ENCODE measurements at places on chromosomes 16 and 17.

DNA sequence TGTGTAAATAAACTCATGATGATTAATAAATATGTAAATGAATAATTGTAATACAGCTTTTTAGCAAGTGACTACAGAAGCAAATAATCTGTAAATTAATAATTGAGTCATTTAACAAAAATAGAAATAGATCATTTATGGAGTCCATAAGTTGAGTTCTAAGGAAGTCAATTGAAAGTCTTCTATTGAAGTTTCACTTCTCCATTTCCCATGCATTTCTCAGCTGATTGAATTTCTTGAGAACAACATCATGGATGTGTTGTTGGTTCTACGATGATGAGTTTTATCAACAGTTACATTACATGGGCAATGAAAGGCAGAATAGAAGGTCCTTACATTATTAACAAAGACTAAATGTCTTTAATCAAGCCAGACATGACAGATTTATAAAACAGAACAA, 290.4 kb downstream of the MAP2K6 start:
- DNase-seq, result no peak

DNA sequence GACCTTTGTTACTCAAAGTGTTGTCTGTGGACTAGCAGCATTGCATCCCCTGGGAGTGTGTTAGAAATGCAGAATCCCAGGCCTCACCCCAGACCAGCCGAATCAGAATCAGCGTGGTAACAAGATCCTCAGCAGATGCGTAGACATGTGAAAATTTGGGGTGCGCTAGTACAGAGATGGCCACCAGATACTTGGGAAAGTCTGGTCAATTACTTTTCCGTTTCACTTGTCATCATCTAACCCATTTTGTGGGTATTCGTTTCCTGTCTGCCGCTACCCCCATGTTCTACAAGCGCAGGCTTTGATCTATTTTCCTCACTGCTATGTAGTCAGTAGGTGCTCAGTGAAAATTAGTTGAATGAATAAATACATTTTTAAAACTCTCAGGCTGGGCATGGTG, 33.1 kb upstream of the HERPUD1 start:
- no peak for DNase-seq

GRCh38 chr17:49106321-49107210, 26.0 kb upstream of the B4GALNT2 start:
- DNase-seq, result no peak

- no peak for DNase-seq
These were observed 611 bp upstream of the ANKRD40 start for GRCh38 chr17:50708050-50709000.

DNA sequence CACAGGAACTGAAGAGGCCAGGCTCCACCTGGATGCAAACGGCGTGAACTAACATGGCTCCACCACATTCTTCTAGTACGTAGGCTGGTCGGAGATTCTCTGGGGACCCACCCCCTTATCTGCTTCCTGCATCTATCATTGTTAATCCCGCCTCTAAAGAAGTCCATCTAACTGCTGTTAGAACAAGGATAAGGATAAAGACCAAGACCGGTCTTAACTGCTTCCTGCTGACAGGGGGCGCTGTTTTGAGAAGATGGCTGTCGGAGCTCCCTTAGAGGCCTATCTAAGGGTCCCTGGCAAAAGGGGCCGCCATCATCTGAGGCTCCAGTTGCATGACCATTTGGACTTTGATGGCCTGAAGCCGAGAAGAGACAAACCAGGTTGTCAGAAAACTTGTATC, 25.8 kb upstream of the TNFSF12 start:
- no peak for DNase-seq

GRCh38 chr17:58527949-58528348, 13.5 kb upstream of the MTMR4 start:
- DNase-seq, result no peak

GRCh38 chr17:38322156-38322779, 21.5 kb downstream of the GPR179 start:
- peak; percentile 13 for DNase-seq

GRCh38 chr17:27319541-27320221, 25.8 kb downstream of the WSB1 start:
- peak; percentile 79 for DNase-seq

GRCh38 chr17:78351449-78352006, 8.3 kb downstream of the SOCS3 start:
- DNase-seq, result peak; percentile 98

- no peak for DNase-seq
These were observed 29.1 kb upstream of the IRX6 start for GRCh38 chr16:55294931-55295342.

- DNase-seq, result no peak
These were observed 24.5 kb upstream of the DNAH17 start for GRCh38 chr17:78601577-78602190.

- no peak for DNase-seq
These were observed 1.3 kb upstream of the KCTD13 start for GRCh38 chr16:29927070-29927905.

DNA sequence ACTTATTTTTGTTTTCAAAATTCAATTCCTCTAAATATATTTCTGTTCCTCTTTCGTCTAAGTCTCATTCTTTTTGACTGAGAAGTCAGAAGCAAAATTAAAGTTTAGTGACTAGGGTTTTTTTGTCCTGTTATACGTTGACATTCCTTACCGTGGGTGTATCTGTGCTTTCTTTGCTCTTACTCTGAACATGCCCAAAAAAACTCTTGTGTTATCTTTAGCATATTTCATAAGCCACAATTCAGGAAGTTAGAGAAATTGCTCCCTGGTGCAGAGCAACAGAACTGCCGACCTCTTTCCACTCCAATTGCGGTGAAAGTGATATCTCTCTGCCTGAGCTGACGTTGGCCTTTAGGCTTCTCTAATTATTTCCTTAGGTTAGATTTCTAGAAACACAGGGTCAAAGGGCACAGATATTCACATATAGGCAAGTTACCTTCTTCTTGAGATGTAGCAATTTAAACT, 65.7 kb downstream of the CENPV start:
- DNase-seq, result peak; percentile 69

DNA sequence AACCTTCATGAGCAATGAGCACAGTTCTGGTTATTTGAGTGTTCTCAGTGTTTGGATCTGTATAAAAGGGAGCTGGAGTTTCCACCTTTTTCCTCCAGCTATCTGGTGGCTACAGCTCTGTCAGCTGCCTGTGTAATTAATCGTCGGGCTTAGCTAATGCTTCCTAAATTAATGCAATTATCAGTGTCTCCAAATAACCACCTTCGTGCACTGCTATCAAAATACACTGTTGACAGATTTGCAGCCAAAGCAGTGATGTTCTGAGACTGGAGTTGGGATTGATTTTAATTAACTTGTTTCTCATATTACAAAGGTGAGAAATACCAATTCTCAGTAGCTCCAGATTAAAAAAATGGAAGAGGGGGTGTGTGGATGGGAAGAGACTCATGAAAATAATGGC, 325.8 kb downstream of the CBLN1 start:
- no peak for DNase-seq

- DNase-seq, result no peak
These were observed 33.3 kb downstream of the WFDC1 start for GRCh38 chr16:84327926-84328505.

DNA sequence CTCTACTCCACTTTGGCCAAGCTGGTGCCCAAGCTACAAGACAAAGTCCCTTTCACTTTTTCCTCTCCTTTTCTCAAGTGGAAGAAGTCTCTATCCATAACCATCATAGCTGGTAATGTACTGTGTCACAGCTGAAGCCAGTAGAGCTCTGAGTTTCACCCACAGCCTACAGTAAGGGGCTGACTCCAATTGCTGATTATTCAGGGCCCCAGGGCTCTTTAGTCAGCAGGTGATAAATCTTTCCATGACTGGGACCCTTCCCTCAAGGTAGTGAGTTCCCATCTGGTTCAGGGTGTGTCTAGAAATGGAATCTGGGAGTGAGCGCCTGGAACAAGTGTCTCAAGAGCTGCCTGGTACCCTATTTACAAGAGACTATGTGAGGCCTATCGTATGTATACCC, 436.0 kb upstream of the CA10 start:
- no peak for DNase-seq

- DNase-seq, result no peak
These were observed 8.3 kb upstream of the RBFOX3 start for GRCh38 chr17:79619196-79619595.

DNA sequence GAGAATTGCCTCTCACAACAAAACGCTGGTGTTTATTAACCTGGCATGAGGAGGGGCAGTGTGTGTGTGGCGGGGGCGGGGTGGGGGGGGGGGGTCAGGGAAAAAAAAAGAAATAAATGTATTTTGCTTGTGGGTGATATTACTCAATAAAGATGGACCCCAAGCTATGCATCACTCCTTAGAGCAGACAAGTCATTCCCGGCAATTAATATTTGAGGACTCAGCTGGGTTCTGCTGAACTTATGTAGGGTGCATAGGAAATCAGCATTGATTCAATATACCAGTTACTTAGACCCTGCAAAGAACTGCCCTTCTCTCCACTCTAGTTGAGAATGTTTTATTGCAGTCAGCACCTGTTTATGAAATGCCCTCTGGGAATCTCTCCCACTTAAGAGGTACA, 206.2 kb upstream of the MAF start:
- no peak for DNase-seq

DNA sequence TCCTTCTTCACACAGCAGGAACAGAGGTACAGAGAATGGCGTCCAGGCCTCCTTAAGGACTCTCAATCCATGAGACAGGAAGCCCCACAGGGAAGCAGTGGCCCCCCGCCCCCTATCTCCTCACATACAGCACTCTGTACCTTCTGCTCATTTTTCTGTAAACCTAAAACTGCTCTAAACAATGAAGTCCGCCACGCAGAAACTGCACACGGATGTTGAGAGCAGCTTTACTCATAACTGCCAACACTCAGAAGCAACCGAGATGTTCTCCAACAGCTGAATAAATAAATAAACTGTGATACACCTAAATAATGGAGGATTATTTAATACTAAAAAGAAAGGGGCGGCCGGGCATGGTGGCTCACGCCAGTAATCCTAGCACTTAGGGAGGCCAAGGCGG, 9.9 kb downstream of the TBC1D16 start:
- no peak for DNase-seq

DNA sequence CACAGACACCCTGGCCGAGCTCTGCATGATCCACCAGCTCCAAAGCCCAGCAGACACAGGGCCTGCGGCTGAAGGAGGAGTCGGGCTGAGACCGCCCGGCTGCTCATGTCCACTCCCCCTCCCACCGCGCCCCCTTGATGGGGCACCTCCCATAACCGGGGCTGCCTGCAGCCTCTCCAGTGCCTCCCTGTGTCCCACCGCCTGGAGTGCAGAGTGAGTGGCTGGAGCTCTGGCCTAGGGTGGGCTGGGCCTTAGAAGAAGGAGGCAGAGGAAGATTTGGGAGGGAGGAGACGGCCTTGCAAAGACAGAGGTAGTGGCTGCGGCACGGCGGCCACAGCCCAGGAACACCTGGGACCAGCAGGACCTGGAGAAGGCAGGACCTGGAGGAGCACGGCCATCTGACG, 4.0 kb downstream of the CBFA2T3 start:
- no peak for DNase-seq

GRCh38 chr17:66002063-66002585, 189.8 kb downstream of the CEP112 start:
- DNase-seq, result no peak

DNA sequence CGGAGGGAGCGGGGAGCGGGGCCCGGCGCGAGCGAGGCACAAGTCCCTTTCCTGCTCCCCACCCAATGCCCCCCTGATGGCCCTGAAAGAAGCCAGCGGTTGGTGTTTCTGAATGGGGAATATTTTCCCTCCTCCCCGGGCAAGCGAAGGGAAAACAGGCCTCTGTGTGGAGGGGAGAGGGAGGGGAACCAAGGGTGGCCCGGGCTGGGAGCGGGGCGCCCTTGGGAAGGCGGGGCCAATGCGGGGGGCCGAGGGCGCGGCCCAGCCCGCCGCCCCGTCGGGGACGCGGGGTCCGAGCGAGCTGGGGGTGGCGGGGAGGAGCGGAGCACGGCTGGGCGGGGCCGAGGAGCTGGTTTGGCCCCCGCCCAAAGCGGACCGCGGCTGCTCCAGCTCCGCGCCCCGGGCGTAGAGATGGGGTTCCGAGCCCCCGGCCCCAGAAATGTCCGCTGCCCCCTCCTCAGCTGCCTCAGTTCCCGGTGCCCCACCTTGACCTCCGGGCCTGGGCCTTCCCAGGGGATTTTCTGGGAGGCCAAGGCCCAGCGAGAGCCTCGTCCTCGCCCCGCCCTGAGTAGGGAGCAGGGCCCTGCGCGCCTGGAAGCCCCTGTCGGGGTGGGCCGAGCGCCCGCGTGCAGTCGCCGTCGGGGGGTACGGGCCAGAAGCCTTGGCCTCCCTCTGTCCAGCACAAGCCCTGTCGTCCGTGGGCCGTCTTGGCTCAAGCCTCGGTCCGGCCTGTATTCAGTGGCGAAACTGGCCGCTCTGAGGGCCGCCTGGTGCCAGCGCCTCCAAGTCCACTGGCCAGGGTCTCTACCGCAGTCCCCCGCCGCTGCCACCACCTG, 3.9 kb upstream of the HEXIM1 start:
- no peak for DNase-seq

GRCh38 chr16:1678500-1679098, 520 bp downstream of the JPT2 start:
- no peak for DNase-seq

DNA sequence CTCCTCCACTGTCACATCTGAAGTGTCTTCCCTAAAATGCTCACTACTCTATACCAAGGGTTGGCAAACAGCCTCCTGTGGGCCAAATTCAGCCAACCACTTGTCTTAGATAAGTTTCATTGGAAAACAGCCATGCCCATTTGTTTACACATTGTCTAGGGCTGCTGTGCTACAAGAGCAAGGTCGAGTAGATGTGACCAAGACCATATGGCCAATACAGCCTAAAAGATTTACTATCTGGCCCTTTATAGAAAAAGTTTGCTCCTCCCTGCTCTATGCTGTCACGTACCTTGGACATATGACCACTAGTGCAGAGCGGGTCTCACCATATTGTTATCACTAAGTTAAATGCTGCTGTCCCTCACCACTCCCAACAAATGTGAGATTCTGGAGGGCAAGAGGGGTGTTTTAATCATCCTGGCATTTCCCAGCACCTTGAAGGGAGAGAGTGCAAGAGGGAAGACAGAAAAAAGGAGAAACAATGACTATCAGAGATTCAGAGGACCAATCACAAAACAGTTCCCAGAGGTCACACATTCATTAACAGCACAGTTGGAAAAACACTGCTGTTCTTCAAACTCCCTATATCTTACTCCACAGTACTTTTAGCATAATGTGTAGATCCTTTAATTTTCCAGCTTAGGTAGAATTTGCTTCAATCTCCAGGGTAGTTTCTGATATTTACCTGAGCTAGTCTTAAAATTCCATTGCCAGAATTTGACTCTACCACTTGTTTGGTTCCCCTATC, 13.2 kb downstream of the LSM12 start:
- DNase-seq, result no peak

All from fibroblast of the conjunctiva (primary cell).